ENCODE measurements at places on chromosomes 13 and 19.

GRCh38 chr13:80428349-80429096 is 87.6 kb upstream of the SPRY2 start:
- DNase-seq: no peak

GRCh38 chr13:99469041-99469440 is 32.2 kb upstream of the TM9SF2 start:
- no peak for DNase-seq

DNA sequence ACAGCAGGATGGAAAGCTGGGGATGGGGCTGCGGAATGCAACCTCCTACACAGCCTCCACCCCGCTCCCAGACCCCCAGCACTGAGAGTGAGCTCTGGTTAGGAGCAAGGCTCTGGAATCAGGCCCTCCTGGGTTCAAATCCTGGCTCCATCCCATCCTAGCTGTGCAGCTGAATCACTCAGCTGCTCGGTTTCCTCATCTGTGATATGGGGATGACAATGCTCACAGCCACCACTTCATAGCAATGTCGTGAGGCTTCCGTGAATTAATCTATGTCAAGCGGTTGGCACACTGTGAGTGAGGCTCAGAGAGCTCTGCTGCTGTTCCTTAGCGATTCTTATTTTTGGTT is 538 bp downstream of the ACP7 start:
- DNase-seq: no peak

DNA sequence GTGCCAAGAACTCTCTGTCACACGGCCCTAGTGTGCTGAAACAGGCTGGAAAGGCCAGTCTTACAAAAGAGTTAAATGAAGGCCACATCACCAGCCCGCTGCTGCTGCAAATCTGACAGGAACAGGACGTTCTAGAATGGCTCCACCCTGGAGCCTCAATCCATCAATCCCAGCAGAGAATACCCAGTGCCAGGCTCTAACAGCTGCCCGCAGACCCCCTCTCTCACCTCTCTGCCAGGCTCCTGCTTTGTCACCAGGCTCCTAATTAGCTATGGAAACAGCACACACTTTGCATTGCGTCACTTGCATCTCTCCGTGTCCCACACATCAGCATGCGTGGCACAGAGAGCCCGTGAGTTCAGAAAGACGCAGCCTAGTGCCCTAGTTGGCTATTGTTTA is 314.1 kb downstream of the FOXO1 start:
- peak; percentile 45 for DNase-seq

DNA sequence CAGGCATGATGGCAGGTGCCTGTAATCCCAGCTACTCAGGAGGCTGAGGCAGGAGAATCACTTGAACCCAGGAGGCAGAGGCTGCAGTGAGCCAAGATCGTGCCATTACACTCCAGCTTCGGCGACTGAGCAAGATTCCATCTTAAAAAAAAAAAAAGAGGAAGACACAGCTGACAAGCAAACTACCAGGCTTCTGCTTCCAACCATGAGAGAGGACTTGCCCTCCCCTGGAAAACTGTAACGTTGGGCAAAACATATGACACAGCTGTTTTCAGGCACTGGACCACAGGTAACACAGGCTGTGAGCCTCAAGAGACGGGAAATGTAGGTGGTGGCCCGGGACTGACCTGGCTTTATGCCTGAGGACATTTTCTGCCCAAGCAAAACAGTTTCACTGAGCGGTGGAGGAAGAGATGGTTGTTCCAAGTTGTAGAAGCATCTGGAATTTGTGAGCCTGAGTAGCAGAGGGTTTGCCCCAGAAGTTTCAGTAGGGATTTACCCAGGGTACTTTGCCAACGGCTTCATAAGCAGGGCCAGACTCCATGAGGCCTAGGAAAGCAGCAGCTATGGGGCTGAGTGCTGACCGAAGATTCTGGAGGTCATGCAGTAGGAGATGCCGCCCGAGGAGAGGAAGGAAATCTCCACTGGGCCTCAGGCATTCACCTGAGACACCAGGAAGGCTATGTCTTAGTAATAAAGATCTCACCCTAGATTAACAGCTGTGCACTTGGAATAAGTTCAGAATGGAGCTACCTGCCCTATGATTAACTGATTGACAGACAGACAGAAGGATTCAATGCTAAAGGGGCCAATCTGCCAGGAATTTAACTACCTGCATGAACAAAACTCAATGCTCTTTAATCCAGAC is 88.0 kb downstream of the ABCC4 start:
- no peak for DNase-seq

DNA sequence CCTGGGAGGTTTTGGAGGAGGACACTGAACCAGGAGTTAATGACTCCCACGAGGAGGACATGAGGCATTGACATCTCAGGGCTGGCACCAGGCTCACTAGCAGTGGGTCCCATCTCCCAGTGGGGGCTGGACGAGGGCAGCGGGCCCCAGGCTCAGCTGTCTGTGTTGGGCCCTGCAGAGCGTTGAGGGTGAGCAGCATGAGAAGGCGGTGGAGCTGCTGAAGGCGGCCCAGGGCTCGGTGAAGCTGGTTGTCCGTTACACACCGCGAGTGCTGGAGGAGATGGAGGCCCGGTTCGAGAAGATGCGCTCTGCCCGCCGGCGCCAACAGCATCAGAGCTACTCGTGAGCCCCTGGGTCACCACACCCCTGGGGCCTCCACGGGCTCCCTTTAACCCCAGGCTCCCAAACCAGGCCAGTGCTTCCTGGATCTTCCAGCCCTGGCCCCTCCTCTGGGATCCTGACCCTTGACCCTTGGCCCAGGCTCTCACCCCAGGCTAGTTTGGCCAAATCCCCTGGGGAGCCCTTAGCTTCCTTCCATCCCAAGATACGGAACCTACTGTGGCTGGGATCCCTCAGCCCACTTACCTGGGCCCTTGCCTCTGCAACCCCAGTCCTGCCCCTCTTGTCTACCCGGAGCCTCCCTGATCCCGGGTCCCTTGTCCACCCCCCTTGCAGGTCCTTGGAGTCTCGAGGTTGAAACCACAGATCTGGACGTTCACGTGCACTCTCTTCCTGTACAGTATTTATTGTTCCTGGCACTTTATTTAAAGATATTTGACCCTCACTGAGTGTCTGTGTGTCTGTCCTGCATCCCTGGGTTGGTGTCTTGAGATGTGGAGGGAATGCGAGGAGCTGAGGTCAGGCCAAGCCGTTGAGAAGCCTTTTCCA is 1.0 kb downstream of the C19orf73 start:
- DNase-seq: no peak

GRCh38 chr13:110683203-110683883 is 22.6 kb downstream of the CARS2 start:
- peak; percentile 65 for DNase-seq

DNA sequence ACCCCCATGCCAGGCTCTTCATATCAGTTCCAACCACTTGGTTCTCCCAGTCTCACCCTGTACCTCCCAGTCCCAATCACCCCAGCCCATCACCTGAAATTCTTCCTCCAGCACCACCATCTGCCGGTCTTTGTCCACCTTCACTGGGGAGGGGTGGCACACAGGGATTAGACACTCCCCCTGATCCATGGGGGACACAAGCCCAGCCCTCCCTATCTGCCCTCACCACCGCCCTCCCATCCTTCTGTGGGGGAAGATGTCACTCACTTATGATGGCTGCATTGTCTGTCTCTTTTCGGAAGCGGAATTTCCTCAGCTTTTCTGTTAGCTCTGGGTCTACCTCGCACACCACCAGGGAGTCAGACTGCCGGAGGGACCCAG is 685 bp downstream of the GMFG start:
- no peak for DNase-seq

- DNase-seq: peak; percentile 76
Observed at GRCh38 chr19:34316741-34317301, 48.2 kb upstream of the GPI start.

DNA sequence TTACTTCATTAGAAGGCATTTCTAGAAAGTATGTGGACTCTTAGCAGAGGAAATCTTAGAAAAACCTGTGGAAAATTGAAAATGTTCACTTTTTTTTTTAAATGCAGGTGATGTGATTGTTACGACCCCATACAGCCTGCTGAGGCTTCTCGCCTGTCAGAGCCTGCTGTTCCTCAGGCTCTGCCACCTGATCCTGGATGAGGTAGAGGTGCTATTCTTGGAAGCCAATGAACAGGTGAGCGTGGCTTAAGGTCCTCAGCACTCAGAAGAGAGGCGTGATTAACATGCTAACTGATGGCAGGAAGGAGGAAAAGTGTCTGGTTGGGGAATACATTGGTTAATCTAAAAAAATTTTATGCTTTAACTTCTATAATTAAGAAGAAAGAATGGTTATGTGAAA is 71.4 kb downstream of the SLC7A9 start:
- no peak for DNase-seq

GRCh38 chr19:5838353-5839064 is 993 bp downstream of the FUT6 start:
- no peak for DNase-seq

DNA sequence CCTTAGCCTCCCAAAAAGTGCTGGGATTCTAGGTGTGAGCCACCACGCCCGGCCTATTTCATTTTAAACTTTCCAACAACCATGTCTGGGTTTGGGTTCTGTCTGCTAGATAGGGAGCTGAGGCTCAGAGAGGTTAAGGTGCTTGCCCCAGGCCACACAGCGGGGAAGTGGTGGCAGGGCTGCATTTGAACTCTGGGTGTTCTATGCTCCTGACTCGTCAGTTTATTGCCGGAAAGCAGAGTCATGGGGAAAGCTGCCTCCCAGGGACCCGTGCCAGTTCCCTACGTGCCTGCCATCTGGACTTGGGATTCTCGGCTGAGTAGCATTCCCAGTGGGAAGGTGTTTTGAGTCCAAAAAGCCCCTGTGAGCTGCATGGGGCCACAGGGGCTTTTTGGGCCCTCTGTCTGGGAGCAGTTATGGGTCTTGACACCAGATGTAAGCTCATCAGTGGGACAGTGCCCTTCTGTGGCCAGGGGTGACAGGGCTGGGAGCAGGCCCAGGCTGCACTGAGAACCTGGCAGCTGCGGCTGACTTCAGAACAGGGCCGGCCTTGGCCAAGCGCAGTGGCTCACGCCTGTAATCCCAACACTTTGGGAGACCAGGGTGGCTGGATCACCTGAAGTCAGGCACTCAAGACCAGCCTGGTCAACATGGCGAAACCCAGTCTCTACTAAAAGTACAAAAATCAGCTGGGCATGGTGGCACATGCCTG is 10.9 kb downstream of the RFX1 start:
- DNase-seq: no peak

All from choroid plexus epithelial cell (primary cell).